ENCODE measurements at places on chromosomes 12 and 14.

DNA sequence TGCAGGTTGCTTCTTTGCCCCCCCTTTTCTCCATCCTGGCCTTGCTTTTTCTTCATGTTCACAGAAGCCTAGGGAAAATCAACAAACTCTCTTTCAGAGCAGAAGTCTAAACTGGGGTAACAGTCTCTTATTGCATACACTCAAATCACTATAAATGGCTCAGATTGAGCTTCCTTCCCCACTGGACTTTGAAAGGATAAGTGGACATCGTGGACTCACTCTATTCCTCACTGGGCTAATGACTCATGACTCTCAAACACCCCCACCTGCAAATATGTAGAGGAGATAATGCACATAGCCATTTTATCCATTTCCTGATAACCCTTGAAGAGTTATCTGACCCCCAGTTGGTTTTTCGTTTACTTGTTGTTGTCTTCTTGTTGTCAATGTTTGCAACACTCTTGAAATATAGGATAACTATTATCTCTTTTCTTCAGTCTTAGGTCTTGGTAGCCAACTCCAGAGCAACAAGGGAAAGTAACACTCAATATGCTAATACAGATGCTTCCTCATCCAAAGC, 221.3 kb downstream of the PIK3C2G start:
- DNase-seq: no peak

DNA sequence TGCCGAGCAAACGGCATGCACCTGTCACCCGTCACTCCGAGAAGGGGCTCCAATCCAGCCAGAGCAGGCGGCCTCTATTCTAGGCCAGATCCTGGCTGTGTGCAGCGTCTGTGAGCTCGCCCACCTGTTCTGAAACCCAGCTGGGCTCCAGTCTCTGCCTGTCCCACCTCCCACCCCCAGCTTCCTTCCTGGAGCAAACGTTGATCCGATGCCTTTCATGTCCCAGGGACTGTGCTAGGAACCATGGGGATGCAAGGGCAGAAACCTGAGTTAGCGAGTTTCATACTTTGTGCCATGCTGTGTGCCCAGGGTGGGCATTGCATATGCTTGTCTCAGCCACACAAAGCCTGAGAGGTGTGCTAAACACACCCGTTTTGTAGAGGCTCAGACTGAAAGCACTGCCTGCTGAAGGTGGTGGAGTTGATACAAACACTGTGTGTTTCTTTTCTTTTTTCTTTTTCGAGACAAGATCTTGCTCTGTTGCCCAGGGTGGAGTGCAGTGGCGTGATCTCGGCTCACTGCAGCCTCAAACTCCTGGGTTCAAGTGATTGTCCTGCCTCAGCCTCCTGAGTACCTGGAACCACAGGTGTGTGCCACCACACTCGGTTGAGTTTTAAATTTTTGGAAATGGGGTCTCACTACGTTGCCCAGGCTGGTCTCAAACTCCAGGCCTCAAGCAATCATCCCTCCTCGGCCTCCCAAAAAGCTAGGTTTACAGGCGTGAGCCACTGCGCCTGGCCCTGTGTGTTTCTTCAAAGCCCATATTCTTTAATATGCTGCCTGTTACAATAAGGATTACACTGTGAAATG, 84.1 kb upstream of the MED13L start:
- DNase-seq: no peak

- DNase-seq: no peak
Observed at GRCh38 chr12:10119066-10119465, 10.9 kb downstream of the CLEC7A start.

DNA sequence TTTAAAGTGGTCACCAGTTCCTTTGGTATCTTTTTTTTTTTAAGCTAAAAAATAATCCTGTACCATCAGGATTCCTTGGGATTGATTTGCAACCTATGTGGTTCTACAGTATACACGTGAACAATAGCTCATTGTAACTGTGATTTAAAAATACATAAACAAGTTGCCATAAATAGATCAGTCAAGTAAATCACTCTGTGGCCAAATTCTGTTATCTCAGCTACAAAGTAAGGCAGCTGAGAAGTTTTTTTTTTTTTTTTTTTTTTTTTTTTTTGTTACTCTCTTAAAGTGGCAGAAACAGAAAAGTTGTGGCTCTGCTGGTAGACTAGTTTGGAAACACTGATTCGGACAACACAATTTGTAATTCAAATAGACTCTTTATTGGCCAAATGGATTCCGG, 104.5 kb downstream of the PRICKLE1 start:
- DNase-seq: no peak

DNA sequence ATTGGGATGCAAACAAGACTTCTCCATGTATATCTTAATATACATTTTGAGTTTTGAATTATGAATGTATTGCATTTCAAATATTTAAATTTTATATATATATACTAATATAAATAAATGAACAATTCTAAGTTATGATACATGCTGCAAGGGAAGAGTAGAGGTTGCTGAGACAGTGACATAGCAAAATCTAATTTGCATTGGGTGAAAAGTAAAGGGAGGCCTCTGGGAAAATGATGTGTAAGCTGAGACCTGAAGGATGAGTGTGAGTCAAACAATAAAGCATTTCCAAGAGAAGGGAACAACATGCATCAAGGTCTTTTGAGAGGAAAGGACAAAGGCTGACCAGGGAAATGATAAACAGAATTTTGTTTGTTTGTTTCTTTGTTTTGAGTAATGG, 62.9 kb upstream of the PTPRQ start:
- DNase-seq: no peak

GRCh38 chr12:124408822-124409517, 114.1 kb downstream of the RFLNA start:
- no peak for DNase-seq

DNA sequence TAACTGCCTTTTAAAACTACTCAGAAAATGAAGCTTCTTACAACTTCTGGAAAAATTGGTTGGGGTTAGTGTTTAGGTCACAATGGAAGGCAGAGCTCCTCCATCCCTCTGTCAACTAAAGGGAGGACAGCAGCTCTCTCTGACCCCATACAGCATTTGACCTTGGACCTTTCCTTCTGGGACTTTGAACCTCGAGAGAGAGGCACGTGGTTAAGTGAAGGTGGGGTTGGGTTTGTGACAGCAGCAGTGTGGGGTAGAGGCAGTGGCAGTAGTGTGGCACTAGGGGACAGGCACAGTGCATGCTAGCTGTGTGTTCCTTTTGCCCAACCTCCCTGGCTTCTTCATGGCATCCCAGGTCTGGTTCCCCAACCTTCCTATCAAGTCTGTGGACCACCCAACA, 9.4 kb upstream of the C12orf75 start:
- DNase-seq: no peak

DNA sequence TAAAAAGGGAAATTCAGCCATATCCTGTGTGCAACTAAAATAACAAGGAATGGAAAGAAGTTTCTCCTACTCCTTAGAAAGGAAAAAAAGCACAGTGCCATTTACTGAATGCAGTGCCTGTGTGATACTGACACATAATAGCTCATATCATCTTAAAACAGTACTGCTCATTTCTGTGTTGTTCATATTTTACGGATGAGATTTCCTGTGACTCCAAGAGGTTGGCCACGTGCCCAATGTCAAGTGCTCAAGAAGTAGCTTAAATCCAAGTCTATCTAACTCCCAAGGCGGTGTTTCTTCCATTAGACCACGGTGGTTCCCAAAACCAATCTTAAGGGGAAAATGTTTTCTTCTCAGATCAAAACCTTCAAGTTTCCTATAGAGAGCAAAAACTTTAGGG, 20.0 kb downstream of the MAP3K9 start:
- no peak for DNase-seq

DNA sequence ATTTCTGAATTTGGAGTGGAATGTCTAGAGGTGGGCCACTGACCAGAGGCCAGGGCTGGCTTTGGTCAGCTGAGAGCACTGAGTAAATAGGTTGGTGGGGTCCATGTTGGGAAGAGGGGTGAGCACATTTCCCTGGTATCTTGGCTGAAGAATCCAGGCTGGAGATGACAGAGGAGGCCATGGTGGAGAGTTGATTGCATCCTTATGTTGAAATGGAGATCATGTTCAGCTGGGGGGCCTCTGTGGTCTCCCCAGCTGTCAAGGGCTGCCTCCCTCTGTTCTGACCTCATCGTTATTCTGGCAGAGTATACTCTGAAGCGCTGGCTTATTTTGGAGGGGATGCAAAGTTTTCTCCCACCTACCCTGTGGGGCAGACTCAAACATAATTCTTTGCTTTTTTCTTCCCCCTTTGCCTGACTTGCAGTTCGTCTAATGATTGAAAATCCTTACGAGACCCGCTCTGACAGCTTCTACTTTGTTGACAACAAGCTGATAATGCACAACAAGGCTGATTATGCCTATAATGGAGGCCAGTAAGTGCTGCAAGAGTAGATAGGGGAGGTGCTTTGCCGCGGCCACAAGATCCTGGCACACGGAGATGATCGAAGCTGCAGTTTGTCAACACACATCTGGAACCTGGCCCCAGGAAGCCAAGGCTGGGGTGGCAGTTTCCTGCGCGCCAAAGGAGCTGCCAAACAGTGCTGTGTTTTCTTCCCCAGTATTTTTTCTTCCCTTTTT, 6.0 kb upstream of the ACADS start:
- DNase-seq: no peak

DNA sequence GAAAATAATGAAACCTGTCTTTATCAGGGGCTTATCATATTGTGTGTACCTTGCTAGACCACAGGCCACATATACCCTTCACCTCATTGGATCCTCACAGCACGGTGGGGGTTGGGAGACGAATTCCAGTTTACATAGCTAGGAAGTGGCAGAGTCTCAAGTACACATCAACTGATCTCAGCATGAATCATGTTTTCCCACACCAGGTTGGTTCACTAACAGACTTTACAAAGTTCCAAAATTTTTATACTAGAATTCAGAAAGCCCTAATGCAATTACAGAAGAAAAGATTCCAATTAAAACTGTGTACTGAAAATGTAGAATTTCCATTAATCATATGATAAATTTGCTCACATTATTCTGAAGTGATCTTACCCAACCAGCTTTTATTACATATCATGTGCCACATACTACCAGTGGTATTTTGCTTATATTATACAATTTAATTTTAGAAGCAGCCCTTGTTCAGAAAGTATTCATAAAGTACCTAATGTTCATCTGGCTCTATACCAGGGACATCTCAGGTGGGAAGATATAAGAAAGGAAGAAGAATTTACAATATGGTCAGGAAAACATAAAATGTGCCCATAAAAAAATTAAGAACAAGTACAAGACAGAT, 196.2 kb downstream of the ITPR2 start:
- DNase-seq: no peak

GRCh38 chr14:50736932-50737419, 68.9 kb upstream of the SAV1 start:
- no peak for DNase-seq

DNA sequence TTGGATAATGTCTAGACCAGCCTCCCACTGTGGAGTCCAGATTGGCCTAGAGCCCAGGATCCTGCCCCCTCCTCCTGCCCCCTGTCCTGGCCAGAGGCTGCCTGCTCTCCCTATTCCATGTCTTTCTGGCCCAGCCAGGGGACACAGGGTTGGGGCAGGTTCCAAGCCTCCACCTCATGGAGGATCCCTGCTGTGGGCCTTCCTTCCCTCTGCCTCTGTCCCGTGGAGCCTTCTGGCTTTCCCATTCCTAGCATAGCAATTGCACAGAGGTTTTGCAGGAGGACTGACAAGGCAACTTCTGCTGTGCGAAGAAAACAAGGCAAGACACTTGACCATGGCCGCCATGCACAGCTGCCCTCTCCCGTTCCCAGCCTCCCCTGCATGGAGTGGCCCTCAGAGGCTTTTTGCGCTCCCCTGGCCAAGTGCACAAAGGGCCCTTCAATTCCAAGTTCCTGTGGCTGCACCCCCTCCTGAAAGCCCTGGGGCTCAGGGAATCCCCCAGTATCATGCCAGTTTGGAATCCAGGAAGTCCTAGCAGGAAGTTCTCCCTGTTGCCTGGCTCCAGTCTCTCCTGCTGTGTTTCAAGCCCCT, 42.1 kb downstream of the KRT80 start:
- DNase-seq: no peak

- DNase-seq: no peak
Observed at GRCh38 chr12:2284321-2284813, 231.6 kb downstream of the CACNA1C start.

DNA sequence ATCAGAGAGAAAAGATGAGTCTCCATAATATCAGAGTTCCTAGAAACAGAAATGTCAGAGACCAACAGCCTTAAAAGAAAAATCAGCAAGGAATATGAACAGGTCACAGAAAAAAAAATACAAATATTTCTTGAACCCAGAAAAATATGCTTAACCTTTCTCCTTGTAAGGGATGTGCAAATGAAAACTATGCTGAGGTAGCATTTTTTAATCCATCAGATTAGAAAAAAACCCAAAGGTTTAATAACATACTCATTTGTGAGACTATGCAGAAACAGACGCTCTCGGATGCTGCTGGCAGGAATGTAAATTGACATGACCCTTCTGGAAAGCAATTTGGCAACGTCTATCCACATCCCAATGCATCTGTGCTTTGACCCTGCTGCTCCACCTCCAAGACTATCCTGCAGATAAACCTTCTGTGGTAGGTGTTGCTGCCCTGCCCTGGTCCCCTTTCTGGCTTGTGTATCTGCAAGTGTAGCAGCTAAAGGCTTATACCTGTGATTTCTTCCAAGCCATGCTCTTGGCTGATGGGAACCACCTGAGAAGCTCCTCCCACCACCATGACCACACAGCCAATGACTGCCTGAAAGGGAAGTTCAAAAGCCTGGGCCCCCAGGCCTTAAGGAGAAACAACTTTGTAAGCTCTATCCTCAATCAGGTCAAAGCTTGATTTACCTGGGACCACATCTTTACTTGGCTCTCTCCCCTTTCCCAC, 49.4 kb downstream of the LTBP2 start:
- DNase-seq: no peak

- no peak for DNase-seq
Observed at GRCh38 chr12:68560851-68561422, 49.8 kb upstream of the RAP1B start.

- DNase-seq: no peak
Observed at GRCh38 chr12:29572938-29573337, 75.5 kb upstream of the OVCH1 start.

GRCh38 chr14:104091061-104091926, 5.8 kb downstream of the ASPG start:
- no peak for DNase-seq

DNA sequence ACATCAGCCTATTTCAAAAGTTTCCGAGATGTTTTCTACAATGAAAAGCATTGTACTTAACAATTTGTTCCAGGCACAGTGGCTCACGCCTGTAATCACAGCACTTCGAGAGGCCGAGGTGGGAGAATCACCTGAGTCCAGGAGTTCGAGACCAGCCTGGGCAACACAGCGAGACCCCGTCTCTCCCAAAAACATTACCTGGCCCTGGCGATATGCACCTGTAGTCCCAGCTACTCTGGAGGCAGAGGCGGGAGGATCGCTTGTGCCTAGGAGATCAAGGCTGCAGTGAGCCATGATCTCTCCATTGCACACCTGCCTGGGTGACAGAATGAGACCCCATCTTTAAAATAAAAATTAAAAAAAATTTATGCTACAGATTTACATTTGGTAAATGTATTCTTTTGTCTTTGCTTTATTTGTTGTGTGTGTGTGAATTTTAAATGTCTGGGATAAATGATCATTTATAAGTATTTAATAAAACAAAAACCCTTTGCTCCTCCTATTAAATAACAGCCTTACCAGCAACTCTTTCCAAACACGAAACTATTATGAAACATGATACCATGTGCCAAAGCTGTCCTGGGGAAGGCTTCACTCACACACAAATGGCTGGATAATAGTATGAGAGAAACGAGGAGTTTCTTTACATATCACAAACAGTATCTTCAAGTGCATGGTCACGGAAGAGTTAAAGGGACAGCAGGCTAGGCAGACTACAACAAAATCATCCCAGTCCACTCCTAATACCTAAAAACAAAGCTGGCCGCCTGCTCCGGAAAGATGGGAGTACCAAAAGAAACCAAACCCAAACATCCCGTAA, 1.1 kb downstream of the ATXN3 start:
- no peak for DNase-seq

- no peak for DNase-seq
Observed at GRCh38 chr14:41986083-41986645, 379.5 kb downstream of the LRFN5 start.

All from stimulated activated CD8-positive, alpha-beta memory T cell treated with anti-CD3 and anti-CD28 coated beads, Interleukin-7, amount 100 ng/mL, for 1 hour (primary cell).